ENCODE measurements at places on chromosomes 3 and 15. TPM values are rescaled to one million over a fixed set of nuclear protein-coding genes. Genes with fewer than 3 reads are reported as not detected.
A peak's percentile ranks its signal among the peaks of the same experiment; 100 is the strongest.

DNA sequence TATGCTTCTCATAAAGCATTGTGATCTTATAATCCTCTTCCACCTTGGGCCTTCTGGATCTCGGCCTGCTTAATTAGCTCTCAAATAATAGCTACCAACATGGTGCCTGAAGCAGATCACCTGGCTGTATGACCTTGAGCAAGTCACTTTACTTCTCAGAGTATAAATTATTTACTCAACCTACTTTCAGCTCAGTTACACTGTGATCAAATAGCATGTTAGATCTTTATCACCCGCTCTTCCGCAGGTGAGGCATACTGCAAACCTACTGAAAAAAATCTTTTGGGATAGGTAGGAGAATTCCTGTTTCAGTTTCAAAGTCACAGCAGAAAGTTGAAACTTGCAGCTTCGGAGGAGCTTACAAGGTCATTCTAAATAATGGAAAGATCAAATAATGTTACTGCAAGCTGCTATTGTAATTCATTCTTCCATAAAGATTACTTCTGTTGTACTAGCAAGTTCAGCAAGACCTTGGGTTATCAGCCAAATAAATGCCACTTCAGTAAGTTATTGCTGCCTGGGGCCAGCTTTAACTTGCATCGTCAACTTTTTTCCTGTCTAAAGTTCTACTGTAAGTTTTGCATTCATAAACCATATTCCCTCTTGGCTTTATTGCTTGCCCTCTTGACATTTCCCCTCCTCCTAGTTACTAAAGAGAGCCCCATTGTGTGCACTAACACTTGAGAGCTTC is 268.4 kb upstream of the ATP11B start:
- no peak for DNase-seq

- no peak for DNase-seq
Observed at GRCh38 chr3:33919312-33920120, 121.1 kb downstream of the PDCD6IP start.

The MB21D2 gene
- polyA plus RNA-seq: 0.17 TPM

The ASB14 gene
- 0.24 TPM for polyA plus RNA-seq

DNA sequence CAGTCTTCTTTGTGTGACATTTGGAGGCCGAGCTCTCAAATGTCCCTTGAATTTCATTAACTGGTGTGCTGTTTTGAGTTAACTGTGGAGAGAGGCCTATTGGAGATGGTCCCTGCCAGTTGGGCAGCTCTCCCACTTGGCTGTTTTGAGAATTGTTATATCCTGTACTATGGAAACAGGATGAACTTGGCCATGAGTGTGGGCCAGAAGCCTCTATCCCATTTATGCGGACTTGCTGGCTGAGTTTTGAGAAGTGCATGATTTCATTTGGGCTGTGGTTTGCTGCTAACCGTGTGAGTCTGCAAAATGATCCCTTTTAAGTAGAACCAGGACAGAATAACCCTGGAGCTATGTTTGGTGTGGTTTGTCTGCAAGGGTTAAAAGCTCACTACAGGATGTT is 366.0 kb downstream of the PTPRG start:
- no peak for DNase-seq

- no peak for DNase-seq
Observed at GRCh38 chr3:123571264-123571972, 13.4 kb downstream of the HACD2 start.

The MKRN3 gene
- polyA plus RNA-seq: 3.0 TPM

GRCh38 chr3:87088430-87088992 is 97.6 kb upstream of the VGLL3 start:
- no peak for DNase-seq

DNA sequence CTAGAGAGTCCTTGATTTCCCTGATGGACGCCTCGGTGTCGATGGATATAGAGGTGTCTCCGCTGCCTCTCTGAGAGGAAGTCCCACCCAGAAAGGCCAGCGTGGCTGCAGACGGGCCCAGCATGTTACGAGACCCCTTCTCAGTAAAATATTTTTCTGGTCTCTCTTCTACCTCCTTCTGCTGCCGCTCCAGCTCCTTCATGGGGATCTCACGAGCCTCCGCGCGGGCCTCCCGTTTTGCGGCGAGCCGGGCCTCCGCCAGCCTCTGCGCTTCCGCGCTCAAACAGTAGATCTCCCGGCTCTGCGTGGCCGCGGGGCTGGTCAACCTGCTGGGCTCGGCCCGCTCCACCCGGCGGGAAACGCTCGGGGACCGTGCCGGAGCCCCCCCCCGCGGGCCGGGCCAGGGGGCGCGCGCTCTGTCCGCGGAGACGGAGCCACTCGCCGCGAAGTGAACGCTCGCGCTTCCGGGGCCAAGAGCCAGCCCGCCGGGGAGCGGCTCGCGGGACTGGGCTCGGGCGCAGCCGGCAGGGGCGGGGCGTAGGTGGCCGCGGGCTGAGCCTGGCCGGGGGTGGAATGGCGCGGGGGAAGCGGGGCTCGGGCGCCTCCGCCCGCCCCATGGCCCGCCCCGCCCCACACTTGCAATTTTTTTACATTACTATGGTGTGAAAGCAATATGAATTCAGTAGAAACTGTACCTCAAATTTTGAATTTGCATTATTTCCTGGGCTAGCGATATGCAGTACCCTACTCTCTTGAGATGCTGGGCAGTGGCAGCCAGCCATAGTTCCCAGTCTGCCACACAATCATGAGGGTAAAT is 10.2 kb upstream of the KCNMB3 start:
- DNase-seq: peak; percentile 71

The CYP1A2 gene
- not detected for polyA plus RNA-seq

DNA sequence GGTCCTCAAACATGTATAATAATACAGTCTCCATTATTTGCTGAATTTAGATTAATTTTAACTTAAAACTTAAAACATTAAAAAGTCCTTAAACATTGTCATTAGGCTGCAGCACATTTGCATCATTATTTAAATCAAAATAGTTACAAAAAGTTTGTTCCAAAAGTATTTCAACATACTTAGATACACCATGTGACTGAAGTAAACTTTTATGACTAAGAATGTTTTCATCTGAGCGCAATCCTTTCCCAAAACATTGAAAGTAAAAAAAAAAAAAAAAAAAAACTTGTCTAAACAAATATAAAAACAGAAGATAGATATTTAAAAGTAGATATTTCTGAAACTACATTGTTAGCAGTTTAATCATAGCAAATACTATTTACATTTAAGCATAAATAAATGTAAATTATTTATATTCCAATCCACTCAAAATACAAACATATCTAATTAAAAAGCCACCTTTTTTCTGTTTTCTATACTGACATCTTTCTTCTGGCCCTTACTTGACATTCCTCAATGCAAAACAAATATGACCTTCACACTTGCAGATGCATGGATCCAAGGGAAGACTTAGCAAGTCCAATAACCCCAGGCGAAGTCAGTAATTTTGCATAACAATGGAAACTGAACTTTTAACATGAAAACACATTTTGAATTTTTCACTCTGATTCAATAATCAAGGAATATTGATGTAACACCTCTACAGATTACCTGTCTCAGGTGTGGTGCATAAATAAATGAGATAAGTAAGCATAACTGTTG is 10.3 kb downstream of the FAM227B start:
- DNase-seq: no peak

The PLSCR5 gene
- not detected for polyA plus RNA-seq

- no peak for DNase-seq
Observed at GRCh38 chr3:184658223-184658928, 53.5 kb downstream of the MAGEF1 start.

The TPRG1 gene
- polyA plus RNA-seq: 30.5 TPM

GRCh38 chr3:23991683-23992628 is 46.9 kb downstream of the NR1D2 start:
- no peak for DNase-seq

The PTH1R gene
- polyA plus RNA-seq: not detected

The SLC28A2 gene
- not detected for polyA plus RNA-seq

DNA sequence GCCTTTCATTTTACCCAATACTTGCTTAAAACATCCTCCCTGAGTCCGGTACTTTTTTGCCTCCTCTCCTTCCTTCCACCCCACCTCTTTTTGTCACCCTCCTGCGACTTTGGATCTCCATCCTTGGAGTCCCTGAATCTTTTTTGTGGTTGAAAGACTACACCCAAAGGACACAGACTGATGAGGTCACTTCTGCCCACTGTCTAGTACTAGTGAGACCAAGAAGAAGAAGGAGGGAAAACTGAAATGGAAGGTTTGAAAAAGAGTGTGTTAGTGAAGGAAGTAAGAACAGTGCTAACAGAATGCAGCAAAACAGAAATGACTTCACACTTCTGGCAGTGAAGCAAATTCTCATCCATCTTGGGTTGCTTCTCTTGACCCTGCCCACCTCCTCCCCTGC is 6.6 kb downstream of the B3GNT5 start:
- DNase-seq: no peak

The LRRC34 gene
- 0.33 TPM for polyA plus RNA-seq

DNA sequence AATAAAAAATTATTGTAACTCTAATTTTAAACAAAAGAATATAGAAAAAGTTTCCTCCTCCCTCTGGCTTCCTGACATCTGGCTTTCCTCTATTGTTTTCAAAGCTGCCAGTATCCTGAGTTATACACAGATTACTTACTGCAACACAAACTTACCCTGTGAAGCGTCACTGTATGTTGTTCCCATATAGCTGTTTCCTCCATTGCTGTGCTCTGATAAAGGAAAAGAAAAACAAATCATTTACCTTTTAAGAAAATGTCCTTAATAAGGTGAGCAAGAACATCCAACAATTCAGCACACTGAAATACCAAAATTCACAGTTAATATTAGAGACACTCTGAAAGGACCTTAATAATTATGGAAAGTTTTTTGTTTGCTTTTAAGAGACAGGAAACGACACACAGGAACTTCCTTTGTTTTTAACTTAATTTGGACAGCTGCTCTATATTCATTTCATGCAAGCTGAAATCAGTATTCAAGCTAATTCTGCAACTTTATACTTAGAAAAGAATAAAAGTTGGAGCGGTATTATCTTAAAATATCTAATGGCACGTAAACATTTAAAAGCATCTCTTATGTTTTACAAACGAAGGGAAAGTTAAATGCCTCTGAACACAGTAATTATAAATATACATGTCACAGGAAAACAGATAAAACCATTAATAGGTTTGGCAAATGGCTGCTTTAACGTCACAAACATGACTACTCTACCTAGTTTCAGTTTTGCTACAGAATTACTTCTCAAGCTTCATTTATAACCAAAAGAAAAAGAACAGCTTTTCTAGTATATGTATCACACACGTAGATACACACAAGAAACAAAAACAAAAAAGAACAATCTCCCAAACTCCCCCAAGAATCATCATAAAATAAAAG is 21.5 kb downstream of the TJP1 start:
- no peak for DNase-seq

DNA sequence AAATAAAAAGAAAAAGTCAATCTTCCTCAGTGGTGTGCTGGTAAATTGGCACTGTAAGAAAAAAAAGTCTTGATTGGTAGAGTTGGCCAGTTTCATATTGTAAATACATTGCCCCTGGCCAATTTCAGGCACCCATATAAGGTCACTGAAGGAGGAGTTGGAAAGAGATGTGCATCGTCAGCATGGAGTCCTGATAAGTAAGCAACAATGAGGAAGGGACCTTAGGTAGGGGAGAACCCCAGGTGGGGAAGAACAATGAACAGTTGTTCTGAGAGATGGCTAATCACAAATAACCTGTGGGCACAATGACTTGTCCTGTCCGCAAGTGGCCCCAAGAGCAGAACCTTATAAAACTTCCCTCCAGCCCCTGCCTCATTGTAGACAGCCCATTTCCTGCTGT is 8.6 kb upstream of the CYP8B1 start:
- DNase-seq: no peak

GRCh38 chr3:150610785-150611184 is 7.7 kb downstream of the SELENOT start:
- DNase-seq: no peak

The C15orf61 gene
- 10.5 TPM for polyA plus RNA-seq

The KBTBD12 gene
- polyA plus RNA-seq: not detected

The CNTN3 gene
- polyA plus RNA-seq: not detected

DNA sequence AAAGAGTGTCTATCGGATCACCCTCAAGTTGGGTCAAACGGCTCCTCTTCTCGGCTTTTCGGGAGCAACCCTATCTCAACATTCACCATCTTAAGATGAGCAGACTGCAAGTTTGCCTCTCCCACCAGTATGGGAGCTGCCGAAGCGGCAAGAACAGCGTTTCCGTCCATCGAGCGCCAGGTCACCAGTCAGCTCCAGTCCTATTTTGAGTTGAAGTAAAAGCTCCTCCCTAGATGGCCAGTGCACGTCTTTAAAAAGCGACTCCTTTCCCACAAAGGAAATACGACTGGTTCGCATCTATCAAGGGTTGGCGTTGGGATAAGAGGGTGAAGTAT is 369 bp upstream of the U2SURP start:
- DNase-seq: no peak

- no peak for DNase-seq
Observed at GRCh38 chr3:32960404-32961170, 9.1 kb downstream of the CCR4 start.
